CD4-positive, alpha-beta T cell treated with Interferon gamma for 1 hour (primary cell): ENCODE measurements at places on chromosomes 4 and X.

GRCh38 chrX:13162772-13163410, 118.5 kb upstream of the FAM9C start:
- no peak for DNase-seq

DNA sequence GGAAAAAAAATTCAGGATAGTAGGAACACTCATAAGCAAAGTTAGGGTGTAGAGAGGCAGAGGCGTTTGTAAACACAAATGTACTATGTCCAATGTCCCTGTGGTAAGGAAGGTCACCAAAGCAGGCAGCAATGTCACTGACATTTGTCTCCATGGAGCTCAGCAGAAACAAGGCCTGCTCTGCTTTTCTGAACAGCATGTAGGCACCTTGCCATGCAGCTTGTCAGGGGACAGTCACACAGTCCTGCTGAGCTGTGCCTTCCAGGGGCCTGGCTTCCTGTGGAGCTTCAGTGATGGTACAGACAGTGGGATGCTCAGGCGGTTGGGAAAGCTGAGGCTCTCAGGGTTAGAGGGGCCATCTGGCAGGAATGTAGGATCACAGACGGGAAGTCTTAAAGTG, 74.5 kb upstream of the HS3ST1 start:
- DNase-seq, result no peak

GRCh38 chr4:96025011-96025410, 185.1 kb downstream of the PDHA2 start:
- DNase-seq, result no peak

- DNase-seq, result no peak
These were observed 16.1 kb upstream of the TBC1D14 start for GRCh38 chr4:6893449-6894085.

- no peak for DNase-seq
These were observed 67.3 kb upstream of the IL13RA1 start for GRCh38 chrX:118660085-118660484.

DNA sequence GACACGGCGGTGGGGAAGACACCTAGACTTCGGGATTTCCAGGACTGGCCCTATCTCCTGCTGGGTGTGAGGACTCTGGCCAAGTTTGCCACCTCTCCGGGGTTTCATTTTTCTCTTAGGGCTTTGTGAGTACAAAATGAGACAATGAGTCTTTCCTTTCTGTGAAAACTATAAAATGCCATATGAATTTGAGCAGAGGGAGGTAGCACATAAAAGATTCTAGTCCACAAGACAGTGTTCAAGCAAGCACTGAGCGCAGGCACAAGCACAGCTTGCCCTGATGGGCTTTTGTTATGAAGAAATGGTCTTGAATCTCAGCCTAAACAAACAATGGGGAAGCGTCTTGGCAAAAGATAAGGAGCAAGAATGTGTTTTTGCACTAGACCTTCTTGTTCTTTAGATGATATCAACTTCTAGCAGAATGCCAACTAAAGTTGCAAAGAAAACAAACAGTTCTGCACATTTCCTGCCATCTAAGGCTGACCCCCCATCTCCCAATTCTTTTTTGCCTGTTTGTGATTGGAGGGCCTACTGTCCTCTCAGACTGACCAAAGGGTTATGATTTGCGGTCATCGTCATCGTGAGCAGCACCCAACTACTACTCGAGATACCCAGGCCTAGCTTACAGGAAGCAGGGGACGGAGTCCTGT, 73.0 kb upstream of the ZNF518B start:
- no peak for DNase-seq

DNA sequence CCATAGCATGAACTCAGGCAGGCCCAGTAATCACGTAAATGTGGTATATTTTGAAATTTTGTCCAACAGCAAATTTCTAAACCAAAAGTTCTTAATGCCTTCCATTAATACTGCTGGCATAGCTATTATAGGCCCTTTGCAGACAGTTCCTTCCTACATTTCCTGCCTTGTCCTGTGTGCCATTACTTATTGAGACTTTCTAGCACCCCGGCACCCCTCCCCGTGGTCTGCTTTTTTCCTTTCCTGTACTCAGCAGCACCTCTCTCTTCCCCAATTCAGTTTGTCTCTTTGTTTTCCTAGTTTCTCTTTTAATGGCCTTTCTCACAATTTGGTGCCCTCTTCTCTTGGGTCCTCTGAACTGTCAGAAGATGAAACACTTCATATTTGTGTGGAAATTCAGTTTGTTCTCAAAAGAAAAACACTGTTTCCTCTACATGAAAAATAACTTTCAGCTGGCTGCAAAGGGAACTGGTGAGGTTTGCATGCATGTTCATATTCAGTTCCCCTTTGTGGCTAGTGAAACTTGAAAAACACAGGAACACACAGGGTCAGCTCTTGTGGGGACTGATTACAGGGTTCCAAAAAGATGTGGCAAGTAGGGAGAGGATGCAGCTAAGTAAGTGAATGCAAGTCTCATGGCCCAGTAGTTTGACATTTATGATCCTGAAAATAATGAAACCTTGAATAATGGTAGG, 17.1 kb downstream of the GPR34 start:
- DNase-seq, result no peak

- no peak for DNase-seq
These were observed 23.3 kb downstream of the RNF150 start for GRCh38 chr4:141109983-141110382.

DNA sequence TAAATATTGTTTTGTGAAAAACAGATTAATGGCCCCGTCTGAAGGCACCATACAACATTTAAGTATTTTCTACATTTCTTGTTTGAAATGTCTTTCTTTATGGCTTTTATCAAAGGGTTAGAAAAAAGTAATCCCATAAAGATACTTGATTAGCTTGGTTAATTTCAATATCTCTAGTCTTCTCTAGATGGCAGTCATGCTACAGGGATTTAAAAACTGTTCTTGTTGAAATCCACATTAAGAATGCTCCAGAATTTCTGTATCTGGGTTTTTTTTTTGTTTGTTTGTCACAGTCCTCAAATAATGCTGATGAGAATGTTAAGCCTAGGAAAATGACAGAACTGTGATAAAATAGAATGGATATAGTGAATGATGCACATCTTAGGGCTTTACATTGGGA, 109.0 kb upstream of the AADAT start:
- no peak for DNase-seq

DNA sequence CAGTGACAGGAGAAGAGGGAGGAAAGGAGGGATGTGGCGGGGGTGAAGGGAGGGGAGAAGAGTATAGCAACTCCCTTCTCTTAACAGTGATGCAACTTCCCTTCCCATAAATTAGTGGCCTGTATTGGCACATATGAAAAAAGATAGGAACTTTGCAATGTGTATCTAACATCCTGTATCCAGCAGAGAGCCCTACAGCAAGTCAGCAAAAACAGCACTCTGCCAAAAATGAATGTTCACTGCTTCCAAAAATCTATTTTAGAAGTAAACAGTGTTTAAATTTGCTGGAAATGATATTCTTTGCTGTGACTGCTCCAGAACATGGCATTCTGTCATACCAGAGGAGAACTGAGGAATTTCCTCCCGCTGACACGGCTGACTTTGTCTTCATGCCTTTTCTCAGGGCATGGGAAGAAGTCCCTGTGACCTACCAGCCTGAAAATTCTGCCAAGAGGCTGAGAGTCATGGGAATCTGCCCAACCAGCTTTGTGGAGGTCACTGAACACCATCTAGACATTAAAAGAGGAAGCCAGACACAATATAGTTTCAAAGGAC, 343.4 kb upstream of the RASGEF1B start:
- no peak for DNase-seq

DNA sequence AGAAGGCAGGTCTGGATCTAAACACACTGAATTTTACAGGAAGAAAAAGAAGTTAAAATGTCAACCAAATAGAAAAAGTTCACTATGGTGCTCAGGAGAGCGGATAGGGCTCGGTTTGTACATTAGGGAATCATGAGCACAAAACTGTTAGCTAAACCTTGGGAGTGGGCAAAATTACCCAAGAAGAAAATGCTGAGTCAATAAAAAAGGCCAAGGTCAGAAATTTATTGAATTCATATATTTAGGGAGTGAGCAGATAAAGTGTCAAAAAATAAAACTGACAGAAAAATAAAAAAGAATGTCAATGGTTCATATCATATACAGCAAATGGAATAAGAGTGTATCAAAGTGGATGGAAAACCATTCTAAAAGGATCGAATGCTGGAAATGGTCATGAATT, 452.5 kb upstream of the SMIM31 start:
- no peak for DNase-seq
